ENCODE measurements at places on chromosomes 7 and 10.

GRCh38 chr7:128221929-128222403 is 19.1 kb upstream of the LEP start:
- DNase-seq, result no peak

DNA sequence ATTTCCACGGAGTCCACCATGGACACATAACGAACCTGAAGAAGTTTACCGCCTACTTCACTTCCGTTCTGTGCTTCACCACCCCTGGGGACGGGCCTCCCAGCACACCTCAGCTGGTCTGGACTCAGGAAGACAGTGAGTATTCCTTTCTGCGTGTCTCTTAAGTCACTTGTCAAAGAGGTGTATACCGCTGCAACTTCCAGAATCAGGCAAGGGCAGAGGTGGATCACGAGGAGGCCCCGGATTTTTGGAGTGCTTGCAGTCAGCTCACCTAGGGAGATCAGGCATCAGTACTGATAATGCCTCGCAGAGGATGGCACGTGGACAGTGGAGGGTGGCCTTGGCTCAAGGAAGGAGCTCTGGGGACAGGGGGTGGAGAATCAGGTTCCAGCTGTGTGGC is 630.4 kb upstream of the FOXK1 start:
- no peak for DNase-seq

- no peak for DNase-seq
These were observed 563 bp downstream of the MUC17 start for GRCh38 chr7:101020444-101020843.

GRCh38 chr7:16498122-16498521 is 28.5 kb upstream of the LRRC72 start:
- DNase-seq, result no peak

- no peak for DNase-seq
These were observed 68.4 kb upstream of the TMEM229A start for GRCh38 chr7:124101173-124101768.

DNA sequence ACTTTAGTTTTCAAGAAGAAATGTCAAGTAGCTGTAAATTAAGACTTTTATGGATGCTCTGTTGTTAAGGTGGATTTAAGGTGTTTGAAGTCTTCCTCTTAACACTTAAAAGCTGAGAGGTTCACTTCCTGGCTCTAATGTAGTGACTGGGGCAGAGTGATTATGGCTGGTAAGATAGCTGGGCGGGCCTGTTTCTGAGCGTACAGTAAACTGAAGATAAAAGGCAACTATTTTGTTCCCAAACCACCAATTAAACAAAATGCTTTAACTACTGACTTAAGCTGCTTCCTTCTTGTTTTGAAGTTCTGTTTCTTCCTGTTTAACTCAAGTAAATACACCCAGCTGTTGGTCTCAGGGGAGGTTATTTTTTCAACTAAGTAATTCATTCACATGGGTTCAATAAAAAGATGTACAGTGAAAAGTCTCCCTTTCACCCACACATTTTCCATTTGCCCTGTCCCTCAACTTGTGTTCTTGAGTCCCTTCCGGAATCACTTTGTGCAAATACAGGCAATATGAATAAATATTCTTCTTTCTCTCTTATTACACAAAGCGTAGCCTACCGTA is 19.3 kb downstream of the VWA2 start:
- no peak for DNase-seq

- DNase-seq, result no peak
These were observed 41.9 kb downstream of the CDK1 start for GRCh38 chr10:60820093-60820754.

GRCh38 chr7:54917613-54918391 is 101.0 kb upstream of the EGFR start:
- DNase-seq, result no peak

DNA sequence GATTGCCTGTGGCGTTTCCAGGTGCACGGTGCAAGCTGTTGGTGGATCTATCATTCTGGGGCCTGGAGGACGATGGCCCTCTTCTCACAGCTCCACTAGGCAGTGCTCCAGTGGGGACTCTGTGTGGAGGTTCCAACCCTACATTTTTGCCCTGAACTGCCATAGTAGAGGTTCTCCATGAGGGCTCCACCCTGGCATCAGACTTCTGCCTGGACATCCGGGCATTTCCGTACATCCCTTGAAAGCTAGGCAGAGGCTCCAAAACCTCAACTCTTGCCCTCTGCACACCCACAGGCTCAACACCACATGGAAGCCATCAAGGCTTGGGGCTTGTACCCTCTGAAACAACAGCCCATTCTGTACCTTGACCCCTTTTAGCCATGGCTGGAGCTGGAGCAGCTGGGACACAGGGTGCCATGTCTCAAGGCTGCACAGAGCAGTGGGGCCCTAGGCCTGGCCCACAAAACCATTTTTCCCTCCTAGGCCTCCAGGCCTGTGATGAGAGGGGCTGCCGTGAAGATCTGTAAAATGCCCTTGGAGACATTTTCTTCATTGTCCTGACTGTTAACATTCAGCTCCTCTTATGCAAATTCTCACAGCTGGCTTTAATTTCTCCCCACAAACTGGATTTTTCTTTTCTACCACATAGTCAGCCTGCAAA is 10.0 kb upstream of the FGL2 start:
- DNase-seq, result no peak

DNA sequence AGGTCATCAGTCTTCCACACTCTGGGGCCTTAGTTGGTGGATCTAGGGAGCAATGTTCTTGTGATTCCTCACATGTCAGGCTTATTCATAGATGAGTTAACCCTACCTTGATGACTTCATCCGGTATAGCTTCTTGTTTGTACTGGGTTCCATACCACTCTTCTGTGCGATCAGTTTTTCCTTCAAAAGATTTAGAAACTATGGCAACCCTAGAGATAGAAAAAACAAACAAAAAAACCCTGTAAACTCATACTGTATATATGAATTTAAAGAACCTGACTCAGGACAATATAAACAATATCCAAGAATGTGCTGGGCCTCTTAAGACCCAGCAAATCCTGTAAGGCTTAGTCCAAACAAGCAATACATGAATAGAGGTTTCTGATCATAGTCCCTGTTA is 83.5 kb downstream of the IDE start:
- no peak for DNase-seq

- no peak for DNase-seq
These were observed 14.5 kb upstream of the AKR1C2 start for GRCh38 chr10:5018134-5018533.

GRCh38 chr10:61891906-61892585 is 9.5 kb upstream of the ARID5B start:
- no peak for DNase-seq

DNA sequence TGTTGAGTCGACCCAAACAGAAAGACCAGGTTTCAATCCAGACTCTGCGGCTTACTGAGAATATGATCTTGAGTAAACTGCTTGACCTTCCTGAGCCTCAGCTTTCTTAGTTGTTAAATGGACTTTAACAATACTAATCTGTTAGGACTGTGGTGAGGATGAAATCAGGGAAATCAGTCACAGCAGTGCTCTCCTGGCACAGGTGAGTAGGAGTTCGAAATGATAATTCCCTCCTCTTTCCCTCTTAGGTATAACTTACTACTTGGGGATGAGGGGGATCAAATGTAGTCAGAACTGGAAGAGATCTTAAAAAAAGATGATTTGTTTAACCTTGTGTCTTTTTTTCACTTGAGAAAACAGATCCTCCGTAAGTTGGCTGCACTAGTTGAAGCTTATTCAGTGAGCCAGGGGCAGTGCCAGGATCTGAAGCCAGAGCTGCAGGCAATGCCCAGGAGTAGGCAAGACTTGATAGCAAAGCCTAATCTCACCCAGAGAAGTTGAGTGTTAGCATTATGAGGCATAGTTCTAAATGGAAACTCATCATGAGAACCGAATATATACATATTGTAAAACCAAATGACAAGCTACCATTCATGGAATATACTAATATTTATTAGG is 1.8 kb upstream of the MAGI2 start:
- no peak for DNase-seq

DNA sequence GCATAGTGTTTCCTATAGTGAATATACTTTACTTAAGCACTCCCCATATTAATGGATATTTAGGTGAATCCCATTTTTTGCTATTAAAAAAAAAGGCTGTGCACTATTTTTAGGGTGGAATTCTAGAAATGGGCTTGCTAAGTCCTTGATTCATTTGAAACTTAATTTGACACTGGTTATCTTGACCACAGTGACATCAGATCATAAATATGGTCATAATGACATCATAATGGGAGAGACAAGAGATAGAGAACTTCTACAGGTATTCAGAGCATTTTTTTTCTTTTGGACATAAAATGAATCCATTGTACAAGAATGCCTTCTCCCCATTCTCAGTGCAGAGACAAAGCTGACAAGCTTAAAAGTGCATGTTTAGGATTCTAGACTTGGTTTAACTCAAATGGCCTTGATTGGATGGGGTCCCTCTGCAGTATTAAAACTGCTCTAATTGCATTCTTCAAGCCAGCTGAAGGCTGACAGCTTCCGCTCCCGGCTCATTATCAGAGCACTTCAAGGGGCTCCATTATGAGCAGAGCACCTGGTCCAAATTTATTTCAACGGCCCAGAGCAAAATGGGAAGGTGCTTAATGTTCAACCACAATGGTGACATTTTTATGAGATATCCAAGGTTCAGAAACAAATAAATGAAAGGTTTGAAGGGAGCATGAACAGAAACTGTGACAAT is 104.8 kb downstream of the JAZF1 start:
- DNase-seq, result no peak

DNA sequence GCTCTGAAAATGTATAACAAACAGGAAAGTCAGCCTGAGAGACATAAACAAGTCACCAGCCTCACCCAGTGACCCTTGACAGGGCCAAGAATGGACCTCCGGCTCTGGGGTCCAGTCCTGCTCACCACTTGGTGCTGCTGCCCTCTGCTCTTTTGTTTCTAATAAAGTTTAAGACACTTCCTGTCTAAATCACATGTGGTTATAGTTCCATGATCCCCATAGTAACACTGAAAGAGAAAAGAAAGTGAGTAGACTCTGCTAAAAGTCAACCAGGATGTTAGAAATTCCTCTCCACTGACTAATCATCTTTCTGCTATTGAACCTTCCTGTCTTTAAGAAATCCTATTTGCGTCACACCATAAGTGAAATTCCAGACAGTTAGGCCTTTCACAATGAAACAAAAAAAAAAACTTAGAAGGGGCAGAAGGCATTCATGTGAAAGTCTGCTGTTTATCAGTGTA is 179.2 kb upstream of the BET1 start:
- no peak for DNase-seq

DNA sequence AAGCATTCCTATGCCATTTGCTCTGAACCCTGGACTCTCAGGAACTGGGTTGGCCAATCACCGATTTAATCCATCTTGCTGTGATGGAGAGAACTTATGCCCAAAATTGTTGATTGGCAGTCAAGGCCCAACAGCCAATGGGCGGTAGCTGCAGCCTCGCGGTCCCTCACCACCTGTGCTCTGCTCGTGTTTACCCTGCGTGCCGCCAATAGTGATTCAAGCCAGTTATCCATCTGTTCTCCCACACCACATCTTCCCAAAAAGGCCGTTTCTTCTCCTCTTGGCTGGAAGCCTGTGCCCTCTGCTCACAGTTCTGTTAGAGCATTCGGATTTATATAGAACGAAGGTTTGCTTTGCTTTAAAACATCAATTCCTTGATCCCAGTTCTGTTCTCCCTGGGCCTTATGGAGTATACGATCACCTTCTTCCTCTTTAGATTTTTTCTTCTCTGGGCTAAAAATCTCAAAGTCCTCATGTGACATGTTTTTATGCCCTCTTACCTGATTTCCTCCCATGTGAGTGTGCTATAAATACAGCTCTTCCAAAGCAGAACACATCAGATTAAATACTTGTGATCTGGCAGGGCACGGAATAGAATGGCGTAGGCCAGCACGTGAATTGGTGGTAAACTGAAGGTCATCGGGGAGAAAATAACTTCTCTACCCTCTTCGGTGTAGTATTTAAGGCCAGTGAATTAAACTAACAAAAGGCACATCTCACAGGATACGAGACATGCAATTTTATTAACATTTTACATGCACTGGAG is 212.8 kb downstream of the NSUN6 start:
- peak; percentile 29 for DNase-seq

GRCh38 chr7:5613607-5614006 is 167.9 kb downstream of the RNF216 start:
- no peak for DNase-seq

DNA sequence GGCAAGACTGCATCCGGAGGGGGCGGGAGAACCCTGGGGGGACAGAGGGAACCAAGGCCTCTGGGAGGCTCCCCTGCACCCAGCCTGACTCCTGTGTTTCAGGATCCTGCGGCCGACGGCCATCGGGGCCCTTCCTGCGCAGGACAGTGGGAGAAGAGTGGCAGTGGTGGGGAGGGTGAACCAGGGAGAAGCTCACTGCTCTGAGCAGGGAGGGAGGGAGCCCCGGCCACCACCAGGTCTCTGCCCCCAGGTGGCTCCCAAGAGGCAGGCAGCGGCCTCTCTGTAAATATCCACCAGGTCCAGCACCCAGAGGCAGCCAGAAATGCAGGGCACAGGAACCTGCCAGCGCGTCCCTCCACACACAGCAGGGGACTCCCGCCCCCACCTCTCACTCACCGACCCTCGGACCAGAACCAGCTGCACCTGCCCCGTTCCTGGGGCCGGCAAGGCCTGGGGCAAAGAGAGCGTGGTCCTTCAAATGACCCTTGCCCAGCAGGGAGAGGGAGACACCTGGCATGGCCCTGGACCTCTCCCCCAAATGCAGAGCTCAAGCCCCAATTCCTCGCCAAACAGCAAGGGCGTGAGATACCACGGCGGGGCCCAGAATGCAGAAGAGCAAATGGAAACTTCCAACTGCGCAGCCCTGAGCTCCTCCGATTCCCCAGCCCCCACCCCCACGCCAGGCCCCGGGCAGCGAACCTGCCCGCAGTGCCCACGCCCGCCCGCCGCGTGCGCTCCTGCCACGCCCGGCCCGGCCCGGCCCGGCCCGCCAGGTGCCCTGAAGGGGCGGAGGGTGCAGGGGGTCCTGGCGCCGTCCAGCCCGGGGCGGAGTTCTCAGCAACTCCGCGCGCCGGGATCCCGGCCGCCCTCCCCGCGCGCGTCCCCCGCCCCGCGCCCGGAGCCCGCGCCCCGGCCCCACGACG is 805 bp downstream of the RASGEF1A start:
- peak; percentile 62 for DNase-seq

DNA sequence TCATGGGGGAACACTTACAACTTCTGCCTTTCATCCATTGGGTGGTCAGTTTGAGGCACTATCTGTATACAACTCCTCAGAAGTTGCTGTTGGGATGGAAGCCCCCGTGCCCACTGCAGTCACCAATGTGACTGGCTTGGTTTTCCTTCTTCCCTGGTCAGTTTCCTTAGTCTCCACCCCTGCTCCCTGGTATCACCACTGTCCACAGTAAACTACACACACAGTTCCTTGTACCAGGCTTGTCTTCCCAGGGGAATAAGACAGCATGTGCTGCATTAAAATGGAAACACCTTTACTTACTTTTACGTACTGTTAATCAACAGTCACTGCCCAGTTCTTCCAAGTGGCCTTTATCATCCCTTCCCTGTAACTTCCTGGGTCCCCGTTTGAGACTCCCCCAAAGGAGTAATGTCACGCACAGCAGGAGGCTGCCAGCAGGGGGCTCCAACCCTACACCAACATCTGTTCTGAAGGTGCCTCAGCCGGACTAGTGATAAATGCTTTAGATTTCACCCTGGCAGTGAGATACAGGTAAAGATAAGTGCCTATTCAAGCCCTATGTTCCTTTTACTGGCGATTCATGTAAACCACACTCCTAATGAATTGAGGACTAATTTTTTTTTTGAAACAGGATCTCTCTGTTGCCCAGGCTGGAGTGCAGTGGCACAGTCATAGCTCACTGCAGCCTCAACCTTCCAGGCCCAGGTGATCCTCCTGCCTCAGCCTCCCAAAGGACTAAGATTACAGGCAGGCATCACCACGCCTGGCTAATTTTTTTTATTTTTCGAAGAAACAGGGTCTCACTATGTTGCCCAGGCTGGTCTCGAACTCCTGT is 45.3 kb upstream of the PIK3AP1 start:
- peak; percentile 56 for DNase-seq

- DNase-seq, result no peak
These were observed 58.3 kb downstream of the CDK13 start for GRCh38 chr7:40008223-40008815.

Data from ecto neural progenitor cell (in vitro differentiated cells).